Stimulated activated CD4-positive, alpha-beta T cell treated with anti-CD3 and anti-CD28 coated beads, Interleukin-1b, Interleukin-23, amount 100 ng/mL, for 1 hour (primary cell): ENCODE measurements at places on chromosomes 5 and 9.

DNA sequence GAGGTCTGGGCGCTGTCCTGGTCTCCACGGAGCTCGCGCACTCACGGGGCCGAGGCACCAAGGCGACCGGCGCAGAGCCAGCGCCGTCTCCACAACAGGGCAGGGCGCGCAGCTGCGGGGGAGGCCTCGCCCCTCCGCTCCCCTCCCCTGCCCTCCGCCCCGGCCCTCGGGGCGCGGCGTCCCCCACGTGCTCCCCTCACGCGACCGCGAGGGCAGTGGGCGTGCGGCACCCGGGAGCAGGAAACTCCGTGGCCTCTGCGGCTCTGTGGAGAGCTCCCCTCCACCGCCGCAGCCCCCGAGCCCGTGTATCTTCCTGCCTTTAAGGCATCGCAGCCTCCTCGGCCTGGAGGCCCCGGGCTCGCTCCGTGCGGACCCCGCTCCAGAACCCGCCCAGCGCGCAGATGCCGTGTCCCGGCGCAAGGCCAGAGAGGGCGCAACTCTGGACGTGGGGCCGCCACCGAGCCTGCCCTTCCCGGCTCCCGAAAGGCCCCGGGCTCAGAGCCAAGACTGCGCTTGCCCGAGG lies 708 bp upstream of the TUBB4B start:
- DNase-seq, result peak; percentile 27

GRCh38 chr5:178499352-178499751 lies 90.8 kb downstream of the COL23A1 start:
- DNase-seq, result no peak

DNA sequence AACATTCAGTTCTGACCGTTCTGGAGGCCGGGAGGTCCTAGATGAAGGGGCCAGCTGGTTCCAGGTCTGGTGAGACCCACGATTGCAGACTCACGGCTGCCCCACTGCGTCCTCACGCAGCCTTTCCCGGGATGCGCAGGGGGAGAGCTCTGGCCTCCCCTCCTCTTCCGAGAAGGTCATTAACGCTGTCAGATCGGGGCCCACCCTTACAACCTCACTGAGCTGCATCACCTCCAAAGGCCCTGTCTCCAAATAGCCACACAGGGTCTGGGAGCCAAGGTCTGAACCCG lies 66.6 kb upstream of the PPP1R26 start:
- no peak for DNase-seq

DNA sequence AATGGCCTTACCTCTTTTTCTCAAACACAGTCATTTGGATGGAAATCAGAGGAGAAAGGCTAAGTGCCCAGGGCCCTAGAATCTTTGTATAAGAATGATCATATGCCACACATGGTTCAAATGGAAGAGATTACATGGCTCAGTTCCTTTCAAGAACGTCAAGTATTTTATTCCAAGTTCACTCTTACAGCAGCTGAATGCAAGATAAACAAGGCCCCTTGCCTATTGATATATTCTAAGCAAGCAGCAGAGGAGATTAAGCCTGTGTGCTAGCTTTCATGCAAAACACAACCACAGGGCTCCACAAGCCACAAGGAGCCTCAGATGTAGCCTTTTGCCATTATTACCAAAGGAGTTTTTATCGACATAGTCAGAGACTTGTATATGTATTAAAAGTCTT lies 55.3 kb upstream of the SLCO6A1 start:
- DNase-seq, result no peak

DNA sequence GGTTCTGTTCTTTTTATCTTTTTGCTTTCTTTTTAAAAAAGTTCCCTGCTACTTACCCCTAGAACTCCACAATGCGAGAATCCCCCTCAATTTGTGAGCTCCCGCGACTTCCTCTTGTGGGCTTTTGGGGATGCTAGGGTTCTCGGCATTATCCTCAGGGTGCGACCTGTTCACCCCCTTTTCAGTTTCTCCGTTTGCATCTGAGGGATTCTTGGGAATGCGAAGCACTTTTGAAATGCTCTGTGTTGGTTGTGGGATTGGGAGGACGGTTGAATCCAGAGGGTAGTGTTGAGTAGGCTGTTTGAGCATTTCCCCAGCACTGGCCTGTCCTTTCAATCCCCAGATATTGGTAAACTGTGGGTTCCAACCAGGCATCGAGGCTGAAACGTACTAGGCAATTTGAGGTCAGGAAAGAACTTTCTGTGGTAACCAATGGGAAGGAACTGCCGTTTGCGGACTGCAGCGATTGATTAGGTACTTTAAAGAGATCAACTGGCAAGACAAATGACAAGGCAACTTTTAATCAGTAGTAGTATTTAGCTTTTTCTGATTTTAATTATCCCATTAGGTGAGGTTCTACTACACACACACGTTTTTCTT lies 415 bp downstream of the XRCC4 start:
- DNase-seq, result no peak

DNA sequence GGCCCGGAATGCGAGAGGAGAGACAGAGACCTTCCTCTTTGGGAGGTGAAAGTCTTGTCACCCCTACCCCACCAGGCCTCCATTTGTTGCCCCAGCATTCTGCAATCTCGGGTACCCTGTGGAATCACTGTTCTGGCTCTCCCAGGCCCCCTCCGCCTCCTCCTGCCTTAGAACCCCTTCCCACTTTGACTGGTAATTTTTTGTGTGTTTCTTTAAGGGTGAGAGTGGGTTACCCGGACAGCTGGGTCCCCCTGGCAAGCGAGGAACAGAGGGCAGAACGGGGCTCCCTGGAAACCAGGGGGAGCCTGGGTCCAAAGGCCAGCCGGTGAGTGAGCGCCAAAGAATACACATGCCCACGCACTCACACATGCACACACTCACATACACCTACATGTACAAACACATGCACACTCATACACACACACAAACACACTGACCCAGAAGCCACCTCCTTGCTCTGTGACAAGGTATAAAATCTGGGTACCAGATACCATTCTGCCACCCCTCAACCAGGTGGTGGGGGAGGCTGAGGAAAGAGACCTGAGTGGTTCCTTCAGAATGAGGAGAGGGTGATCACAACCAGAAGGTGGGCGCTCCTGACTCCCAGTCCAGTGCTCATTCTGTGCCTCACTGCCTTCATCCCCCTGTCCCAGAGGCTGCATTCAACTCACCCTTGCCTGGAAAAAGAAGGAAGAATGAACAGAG lies 30.9 kb upstream of the ORM1 start:
- DNase-seq, result no peak

DNA sequence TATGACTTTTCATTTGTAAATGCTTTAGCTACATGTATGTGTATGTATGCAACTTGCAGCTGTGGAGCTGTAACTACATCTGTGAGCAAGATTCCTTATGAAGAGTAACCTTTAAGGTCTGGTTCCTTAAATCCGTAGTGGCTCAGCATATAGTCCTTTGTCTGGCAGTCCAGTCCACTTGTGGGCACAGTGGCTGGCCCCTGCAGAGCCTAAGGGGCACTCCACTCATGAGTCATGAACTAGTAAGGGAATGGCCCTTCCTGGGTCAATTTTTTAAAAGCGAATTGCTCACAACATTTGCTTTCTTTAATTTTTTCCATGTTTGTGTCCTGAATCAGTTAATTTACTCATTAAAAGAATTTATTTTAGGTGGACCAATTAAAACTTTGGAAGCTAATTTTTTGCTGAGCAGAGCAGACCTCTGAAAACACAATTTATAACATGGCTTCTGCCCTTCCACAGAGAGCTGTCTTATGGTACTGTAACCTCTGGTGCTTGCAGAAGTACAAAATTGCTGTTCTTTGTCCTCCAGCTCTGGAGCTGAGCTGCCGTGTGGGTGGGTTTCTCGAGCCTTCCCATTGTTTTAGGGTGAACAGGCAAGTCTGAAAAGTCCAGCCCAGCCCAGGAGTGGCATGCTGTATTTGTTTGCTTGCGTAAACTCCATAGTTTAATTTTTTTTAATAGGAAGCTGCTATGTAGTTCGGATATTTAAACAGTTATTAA lies 110.1 kb downstream of the MVB12B start:
- no peak for DNase-seq

DNA sequence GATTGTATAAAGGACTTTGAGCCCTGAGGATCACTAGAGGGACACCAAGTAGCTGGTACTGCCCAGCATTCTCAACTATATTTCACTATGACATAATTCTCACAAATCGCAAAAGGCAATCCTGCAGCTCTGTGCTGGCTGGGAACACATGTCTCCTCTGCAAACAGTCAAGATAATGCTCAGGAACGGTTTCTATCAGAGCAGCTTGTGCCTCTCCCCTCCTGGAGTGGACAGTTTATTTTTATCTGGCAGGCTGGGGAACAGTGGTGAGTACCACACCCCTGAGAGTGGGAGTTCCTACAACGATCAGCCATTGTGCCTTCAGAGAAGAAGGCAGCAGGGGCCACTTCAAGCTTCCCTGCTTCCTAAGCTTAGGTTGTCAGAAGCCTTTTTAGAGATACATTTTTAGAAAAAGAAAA lies 65.8 kb downstream of the ERAP1 start:
- no peak for DNase-seq

DNA sequence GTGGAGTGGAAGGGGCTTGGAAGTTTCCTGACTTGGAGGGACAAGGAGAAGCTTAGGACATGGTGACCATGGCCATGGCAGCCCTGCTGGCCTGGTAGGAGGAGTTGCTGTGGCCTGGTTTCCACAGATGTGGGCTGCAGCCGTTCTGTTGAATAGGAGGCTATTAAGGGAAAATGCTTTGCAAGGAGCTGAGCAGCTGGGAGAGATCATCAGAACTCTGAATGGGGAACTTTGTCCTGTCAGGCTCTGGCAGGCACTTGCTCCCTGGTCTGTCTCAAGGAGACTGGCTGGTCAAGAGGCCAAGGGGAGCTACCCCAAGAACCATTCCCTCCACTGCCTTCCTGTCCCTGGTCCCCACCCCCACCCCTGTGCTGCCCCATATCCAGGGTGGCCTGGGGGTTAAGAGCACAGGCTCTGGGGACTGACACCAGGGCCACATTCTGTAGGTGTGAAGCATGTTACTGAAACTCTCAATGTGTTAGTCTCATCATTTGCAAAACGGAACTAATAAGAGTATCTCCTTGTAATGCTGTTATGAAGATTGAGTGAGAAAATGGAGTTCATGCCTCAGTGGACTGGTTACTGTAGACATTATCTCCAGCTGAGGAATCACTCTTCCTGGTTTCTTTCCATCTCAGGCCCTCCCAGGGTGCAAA lies 84.0 kb upstream of the ARAP3 start:
- DNase-seq, result no peak

DNA sequence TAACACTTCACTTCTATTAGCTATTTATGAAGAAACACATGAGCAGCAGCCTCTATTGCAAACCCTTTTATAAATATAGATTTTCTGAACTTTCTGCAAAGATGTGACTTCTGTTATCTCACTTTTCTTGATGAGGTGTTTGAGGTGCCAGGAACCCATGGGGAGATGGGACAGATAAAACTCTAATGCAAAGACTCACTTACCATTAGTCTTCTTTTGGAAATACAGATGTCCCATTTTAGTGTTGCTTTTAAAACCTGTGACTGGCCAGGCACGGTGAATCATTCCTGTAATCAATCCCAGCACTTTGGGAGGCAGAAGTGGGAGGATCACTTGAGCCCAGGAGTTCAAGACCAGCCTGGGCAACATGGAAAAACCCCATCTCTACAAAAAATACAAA lies 171.3 kb upstream of the GAS1 start:
- DNase-seq, result no peak

- DNase-seq, result no peak
Observed at GRCh38 chr9:137138058-137138721, 764 bp upstream of the GRIN1 start.

- DNase-seq, result no peak
Observed at GRCh38 chr9:91900055-91900796, 49.8 kb downstream of the ROR2 start.

- DNase-seq, result no peak
Observed at GRCh38 chr9:137552022-137552768, 516 bp downstream of the MRPL41 start.

- DNase-seq, result no peak
Observed at GRCh38 chr5:180382926-180383325, 29.8 kb upstream of the GFPT2 start.

DNA sequence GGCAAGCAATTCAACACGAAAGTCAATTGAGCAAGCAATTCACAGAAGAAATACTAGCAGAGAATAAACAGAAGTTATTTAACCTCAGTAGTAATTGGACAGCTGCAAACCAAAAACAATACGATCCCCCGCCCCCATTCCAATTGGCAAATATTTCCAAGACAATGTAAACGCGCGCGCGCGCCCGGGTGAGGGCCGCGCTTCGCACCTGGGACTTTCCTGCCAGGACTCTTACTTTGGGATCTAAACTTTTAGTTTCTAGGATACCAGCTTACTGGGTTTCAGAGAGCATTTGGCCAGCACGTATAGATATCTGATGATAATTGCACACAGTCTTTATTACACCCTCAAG lies 8.6 kb downstream of the RUFY1 start:
- no peak for DNase-seq

GRCh38 chr9:135288054-135288453 lies 191.5 kb upstream of the PPP1R26 start:
- DNase-seq, result no peak

GRCh38 chr5:132825033-132825833 lies 5.2 kb downstream of the SHROOM1 start:
- no peak for DNase-seq

DNA sequence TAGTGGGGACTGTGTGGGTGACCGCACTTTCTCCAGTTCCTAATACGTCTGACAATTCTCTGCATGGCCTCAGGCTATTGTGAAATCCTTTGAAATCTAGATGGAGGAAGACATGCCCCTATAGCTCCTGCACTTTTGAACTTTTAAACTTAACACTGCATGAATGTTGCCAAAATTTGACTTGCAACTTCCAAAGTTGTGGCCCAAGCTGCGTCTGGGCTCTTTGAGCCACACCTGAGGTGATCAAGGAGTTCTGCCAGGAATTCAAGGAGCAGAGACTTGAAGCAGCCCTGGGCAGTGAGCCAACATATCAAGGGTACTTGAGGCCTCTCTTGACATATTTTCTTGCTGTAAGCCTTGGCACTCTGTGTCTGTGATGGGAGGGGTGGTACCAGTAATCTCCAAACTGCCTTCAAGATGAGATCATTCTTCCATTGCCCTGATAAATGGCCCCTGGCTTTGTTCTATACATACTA lies 1336.1 kb upstream of the CDH9 start:
- no peak for DNase-seq

- DNase-seq, result no peak
Observed at GRCh38 chr9:119768266-119768665, 399.0 kb upstream of the BRINP1 start.

DNA sequence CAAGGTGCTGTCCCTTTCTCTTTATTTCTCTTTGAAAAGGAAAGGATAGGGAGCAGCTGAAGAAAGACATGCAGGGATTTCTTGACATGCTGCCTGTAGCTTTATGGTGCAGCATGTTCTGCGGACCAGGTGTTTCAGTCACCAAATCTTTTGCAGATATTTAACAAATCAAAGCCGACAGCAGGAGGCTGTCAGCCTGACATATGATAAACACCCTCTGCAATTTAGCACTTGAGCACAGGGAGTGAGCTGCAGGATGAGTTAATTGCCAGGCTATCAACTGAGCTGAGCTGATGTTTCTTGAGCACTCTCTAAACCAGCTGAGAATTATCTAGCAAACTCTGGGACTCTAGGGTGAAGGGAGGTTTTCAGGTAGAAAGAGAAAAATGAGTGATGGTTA lies 212.8 kb upstream of the ATP10B start:
- DNase-seq, result no peak

- no peak for DNase-seq
Observed at GRCh38 chr9:2281031-2281802, 266.1 kb downstream of the SMARCA2 start.
